ENCODE measurements at places on chromosomes 6 and 20.

- DNase-seq, result no peak
Observed at GRCh38 chr6:111441678-111442243, 41.3 kb downstream of the REV3L start.

GRCh38 chr6:1611572-1612298, 2.0 kb downstream of the FOXC1 start:
- DNase-seq, result no peak

- DNase-seq, result no peak
Observed at GRCh38 chr6:125597411-125598253, 151.8 kb upstream of the HEY2 start.

GRCh38 chr6:4180652-4181255, 45.4 kb upstream of the ECI2 start:
- no peak for DNase-seq
